ENCODE measurements at places on chromosomes 3 and 15.

DNA sequence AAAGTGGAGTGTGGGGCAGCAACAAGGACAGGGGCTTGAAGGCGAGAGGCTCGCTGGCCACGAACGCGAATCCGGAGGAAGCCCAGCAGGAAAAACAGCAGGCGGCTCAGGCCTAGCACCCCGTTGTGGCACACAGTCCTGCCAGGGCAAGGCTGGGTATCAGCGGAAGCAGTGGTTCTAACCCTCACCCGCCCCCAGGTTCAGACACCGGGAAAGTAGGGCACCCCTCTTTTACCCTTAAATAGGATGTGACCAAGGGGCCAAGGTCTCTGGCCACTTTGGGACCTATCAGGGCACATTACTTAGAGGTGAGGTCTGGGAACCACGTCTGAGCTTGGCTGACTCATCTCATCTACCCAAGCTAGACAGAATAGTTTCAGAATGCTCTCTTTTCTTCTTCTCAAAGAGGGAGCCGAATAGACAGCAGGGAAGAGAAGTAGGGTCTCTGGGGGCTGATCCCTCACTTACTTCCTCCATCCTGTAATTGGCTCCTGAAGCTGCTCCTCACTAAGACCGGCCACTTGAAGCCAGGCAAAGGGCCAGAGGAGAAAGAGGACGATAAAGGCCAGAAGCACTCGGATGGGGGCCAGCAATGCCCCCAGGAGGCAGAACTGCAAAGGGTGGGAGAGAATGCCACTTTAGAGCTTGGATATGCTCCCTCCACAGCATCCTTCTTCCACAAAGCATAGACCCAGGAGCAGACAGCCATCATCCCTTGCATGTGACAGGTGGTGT lies 1.7 kb downstream of the LPCAT4 start:
- no peak for DNase-seq

DNA sequence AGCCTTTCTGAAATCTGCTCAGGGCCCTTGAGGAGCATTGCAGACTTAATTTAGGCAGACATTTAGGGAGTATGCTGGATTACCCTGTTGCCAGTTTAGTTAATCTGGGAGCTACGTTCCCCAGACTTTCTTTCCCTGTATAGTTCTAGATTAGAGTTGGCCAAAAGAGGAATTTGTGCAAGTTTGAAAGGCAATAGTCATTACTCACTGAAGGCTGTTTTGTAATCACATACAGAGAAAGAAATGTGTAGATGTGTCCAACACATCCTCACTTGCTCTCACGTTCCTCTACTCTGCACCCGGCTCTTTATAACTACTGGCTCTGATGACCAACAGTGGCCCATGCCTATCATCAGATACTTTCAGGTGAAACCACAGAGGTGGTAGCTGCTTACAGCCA lies 24.2 kb downstream of the MASP1 start:
- no peak for DNase-seq

DNA sequence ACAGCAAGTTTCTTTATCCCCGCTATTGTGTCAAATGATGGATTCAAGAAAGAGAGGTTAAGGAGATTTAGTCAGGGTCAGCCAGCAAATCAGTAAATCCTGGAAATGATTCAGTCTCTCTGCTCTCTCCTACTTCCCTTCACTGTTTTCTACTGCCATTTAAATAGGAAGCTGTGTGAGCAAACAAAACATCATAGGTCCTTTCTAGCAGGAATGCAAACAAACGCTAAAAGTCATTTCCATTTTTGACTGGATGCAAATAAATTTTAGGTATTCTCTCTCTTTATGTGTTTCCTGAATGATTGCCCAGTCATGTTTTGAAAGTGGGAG lies 299.4 kb upstream of the RORA start:
- DNase-seq = no peak

GRCh38 chr3:13455644-13456043 lies 24.5 kb upstream of the HDAC11 start:
- DNase-seq = no peak

GRCh38 chr3:162015856-162016255 lies 519.2 kb downstream of the OTOL1 start:
- no peak for DNase-seq

DNA sequence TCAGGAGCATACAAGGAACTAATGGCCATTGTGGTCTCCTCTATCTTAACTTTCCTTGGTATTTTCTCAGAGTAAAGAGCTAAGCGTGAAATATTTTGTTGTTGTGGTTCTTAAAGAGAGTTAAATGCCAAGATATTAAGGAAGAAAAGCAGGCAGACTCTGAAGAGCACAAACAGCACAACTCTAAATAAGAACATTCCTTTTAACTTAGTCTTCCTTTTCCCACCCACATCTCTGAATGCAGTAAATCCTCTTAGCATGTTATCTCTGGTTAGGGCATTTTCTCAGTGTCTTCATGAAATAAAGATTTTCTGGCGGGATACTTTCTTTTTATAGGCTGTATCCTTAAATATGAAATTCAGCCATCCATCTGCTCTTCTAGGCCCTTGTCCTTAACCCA lies 1.5 kb downstream of the GPR87 start:
- no peak for DNase-seq

- DNase-seq = no peak
These were observed 326.6 kb downstream of the ARPP21 start for GRCh38 chr3:35965908-35966307.

DNA sequence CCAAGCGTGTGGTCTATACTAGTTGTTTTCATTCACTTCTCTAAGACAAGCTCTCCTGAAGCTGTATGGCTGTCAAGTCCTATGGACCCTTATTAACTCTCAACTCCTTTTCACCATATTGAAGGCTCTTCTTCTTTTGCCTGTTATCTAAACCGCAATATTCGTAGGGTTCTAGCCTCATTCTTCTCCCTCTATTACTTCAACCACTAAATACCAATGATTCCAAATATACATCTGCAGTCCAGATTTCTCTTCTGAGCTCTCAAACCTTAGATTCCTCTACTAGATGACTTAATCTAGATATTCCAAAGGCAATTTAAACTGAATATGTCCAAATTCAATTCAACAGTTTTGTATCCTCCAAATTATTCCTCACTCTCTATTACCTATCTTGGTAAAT lies 24.6 kb downstream of the AQR start:
- no peak for DNase-seq

Measured in left colon (tissue), 2 donors.